Thoracic aorta (tissue), 2 donors: ENCODE measurements at places on chromosomes 13 and 19.

GRCh38 chr13:95155093-95155492 is 146.2 kb downstream of the ABCC4 start:
- DNase-seq: no peak

DNA sequence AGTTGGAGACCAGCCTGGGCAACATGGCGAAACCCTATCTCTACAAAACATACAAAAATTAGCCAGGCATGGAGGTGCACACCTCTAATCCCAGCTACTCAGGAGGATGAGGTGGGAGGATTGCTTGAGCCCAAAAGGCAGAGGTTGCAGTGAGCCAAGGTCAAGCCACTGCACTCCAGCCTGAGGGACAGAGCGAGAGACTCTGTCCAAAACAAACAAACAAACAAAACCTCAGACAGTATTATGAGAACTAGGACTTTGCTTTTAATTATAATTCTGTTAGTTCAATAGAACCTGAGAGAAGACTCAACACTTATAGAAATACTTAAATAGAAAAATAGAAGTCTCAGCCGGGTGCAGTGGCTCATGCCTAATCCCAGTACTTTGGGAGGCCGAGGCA is 31.1 kb upstream of the TPM4 start:
- no peak for DNase-seq

- DNase-seq: no peak
Measured at GRCh38 chr19:34988119-34988518, 12.0 kb upstream of the GRAMD1A start.

- DNase-seq: no peak
Measured at GRCh38 chr13:113451951-113452421, 1.3 kb downstream of the ADPRHL1 start.

GRCh38 chr13:99434258-99434788 is 66.9 kb upstream of the TM9SF2 start:
- no peak for DNase-seq
